ENCODE measurements at places on chromosomes 6 and 20.

- no peak for DNase-seq
Measured at GRCh38 chr6:170149681-170150589, 140.9 kb downstream of the DLL1 start.

DNA sequence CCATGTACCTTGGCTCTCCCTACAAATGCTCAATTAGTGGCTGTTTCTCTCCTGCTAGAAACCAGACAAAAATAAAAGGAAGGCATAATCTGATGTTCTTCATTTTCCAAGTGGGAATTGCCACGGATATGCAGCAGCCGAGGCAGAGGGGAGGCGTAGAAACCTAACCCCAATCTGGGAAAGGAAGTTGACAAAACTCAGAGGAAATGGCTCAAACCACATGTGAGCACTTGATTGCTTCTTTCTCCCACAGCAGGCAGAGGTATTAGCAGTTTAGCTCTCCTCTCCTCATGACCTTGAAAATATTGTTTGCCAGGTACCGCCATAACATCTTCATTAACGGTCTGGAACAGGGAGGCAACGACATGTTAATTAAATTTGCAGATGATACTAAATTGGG lies 3.8 kb upstream of the MLN start:
- DNase-seq, result no peak

DNA sequence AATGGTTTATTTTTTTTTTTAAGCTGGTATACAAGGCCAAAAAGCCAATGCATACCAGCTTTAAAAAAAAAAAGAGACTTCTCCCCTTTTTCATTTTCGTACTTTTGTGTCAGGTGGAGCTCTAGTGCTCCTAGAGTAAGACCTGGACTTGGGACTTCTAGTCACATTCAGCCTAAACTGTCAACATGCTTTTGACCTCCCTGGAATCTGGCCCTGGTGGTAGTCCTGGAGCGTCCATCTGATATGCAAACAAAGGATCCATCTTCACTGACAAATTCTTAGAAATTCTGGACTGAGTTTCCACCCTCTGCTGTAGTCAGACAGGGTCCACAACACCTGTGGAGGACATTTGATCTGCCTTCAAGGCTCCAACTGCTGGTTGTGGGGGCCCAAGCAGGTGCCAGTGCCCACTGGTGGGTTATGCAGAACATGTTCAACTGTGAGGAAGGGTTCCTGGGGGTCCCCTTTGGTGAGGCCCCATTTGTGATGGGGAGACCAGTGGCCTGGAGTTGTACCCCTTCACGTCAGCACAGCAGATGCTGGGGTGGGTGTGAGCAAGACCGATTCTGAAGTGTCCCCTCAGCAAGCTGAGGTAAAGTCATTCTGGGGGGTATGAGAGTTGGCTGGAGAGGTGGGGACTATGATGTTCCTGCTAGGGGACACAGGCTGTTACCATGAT lies 12.6 kb upstream of the PCMTD2 start:
- DNase-seq, result no peak

DNA sequence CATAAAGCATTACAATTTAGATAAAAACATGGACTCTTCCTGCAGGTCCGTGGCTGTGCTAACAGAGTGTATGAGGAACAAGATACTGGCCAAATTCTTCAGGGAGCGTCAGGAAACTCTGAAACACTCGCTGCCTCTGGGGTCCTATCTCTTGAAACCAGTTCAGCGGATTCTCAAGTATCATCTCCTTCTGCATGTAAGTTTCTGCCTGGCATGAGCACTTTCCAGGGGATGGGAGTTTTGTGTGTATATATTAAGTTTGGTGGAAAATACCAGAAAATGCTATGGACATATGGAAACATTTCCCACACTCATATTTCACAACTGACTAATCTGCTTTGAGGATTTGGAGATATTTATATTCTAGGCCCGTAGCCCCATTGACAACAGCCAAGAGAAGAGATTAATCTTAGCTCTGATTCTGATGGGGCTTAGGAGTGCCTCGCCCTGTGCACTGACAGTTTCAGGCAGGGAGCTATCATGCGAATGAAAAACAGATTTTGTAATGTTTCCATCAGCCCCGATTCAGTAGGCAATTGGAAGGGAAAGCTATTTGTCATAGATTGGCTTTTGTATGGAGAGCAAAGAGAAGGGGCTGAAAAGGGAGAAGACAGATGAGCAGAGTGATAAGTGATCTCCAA lies 64.7 kb upstream of the MTHFD1L start:
- DNase-seq, result no peak

GRCh38 chr20:36399969-36400545 lies 93.9 kb downstream of the DLGAP4 start:
- no peak for DNase-seq

DNA sequence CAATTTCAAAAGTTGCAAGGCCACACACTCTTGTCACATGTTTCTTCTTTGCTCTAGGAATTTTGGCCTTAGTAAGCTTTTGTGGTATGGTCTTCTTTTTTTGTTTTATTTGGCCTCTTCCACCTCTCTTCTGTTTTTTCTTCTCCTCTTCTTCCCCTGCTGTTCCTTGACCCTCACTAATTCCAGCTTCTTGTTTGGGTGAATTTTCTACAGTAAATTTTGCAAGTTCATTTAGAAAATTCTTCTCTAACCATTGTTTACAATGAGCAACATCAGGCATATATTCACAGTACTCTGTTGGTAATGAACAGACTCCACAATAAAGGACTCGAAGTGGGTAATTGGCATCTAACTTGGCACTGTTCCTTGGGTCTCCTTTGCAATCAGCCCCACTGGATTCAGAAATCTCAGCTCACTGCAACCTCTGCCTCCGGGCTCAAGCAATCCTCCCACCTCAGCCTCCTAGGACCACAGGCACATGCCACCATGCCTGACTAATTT lies 5.0 kb downstream of the ASIP start:
- no peak for DNase-seq

GRCh38 chr20:13212750-13213149 lies 8.3 kb upstream of the ISM1 start:
- no peak for DNase-seq

DNA sequence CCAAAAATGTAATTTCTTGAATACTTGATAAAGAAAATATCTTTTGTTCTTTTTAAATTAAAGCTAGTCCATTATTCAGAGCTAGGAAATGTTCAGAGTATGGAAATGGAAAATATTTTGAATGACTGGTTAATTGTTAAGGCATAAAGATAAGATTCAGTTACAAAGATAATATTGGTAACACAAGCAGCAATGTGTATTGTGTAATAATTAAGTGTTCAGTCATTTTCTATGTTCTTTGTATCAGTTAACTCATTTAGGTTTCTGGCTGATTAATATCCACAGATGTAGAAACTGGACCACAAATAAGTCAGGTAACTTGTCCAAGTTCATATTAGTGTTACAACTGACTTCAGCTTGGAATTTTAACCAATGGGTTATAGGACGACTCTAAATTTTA lies 442.2 kb upstream of the MANEA start:
- no peak for DNase-seq

DNA sequence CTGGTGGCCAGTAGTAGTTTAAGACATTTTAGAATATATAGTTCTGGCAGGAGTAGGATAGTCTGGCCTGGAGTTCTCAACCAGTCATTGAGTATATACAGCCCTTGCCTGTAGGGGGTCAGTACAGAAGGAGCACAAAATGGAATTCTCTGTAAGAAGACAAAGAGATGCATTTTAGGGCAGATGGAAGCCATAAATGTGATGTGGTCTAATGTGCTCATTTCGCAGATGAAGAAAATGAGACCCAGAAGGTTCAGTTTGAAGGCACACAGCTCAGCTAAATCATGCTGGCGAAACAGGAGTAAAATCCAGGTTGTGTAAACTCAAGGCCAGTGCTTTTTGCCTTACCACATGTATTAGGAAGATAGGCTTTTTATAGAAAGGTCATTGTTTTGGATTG lies 29.6 kb downstream of the QKI start:
- no peak for DNase-seq

DNA sequence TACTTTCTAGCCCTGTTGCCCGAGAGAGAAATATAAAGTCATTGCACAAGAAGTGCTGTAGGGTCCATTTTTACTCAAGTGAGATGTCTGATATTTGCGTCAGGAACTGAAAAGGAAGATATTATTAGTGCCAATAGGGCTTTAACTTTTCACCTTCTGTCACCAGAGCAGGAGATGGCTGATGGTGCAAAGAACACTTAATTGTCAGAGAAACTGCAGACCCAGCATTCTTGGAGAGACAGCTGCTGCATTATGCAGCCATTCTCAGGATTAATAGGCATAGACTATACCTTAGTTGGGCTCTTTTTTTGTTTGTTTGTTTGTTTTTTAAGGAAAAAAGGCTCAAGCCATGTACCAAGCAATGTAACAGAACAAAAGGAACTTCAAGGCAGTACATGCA lies 179.4 kb downstream of the RPS12 start:
- DNase-seq, result no peak

DNA sequence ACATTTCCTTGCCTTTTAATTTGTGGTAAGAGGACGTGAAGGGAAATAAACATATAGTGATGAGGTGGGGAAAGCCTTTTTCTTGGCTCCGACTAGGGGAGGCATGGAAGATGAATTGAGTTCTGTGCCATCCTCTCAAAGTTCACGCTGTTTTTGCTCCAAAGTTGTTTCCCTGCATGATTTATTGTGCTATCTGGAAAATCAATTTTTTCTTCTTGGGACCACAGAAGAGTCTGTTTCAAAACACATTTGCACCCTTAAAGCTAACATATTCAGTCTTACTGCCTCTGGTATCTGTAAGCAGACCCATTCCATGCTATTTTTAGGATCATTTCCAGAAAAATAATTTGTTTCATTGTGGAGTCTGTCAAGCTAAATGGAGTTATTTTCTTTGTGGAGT lies 57.6 kb upstream of the KCNG1 start:
- no peak for DNase-seq

DNA sequence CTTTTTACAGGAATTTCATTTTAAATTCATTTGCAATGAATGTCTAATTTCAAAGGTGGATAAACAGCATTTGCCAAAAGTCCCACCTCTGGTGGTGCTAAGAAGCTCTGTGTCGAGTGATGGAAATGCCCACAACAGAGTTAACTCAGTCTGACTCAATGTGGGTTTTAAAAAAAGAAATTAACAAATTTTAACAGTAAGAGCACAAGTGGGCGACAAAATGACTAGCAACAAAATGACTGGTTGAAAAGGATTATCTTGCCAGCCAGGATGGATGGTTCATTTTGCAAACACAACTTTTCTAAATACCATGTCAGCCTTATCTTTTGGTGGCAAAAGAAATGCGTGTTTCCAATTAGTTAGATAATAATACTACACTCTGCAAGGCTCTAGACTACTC lies 14.3 kb upstream of the TAGAP start:
- no peak for DNase-seq

- no peak for DNase-seq
Measured at GRCh38 chr6:74534465-74535211, 671.2 kb downstream of the COL12A1 start.

- DNase-seq, result no peak
Measured at GRCh38 chr6:146813554-146813953, 214.8 kb downstream of the ADGB start.

GRCh38 chr20:46614503-46614902 lies 36.8 kb downstream of the SLC13A3 start:
- DNase-seq, result no peak

DNA sequence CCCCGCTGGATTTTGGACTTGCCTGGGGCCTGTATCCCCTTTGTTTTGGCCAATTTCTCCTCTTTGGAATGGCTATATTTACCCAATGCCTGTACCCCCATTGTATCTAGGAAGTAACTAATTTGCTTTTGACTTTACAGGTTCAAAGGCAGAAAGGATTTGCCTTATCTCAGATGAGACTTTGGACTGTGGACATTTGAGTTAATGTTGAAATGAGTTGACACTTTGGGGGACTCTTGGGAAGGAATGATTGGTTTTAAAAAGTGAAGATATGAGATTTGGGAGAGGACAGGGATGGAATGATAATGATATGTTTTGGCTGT lies 1220.3 kb upstream of the CITED2 start:
- no peak for DNase-seq

- no peak for DNase-seq
Measured at GRCh38 chr6:169391473-169392071, 137.9 kb upstream of the THBS2 start.

GRCh38 chr6:83132121-83132520 lies 60.9 kb downstream of the PGM3 start:
- DNase-seq, result no peak

DNA sequence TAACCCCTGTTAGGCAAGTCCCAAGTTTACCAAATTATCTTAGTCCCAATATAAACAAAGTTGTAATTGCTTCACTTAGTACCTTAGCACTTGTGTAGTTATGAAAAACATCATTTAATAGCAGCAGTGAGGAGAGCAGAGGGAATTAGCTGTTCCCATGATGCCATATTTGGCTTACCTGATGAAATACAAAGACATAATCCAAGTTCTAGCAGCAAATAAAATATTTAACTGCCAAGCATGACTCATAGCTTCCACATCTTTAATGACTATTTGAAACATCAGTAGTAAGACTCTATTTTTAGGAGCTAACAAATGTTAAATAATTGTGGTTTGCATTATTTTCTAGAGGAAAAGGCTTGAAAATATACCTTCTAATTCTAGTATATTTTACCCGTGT lies 94.0 kb upstream of the MCHR2 start:
- DNase-seq, result no peak

- DNase-seq, result no peak
Measured at GRCh38 chr20:38075161-38075998, 41.8 kb downstream of the RPRD1B start.

DNA sequence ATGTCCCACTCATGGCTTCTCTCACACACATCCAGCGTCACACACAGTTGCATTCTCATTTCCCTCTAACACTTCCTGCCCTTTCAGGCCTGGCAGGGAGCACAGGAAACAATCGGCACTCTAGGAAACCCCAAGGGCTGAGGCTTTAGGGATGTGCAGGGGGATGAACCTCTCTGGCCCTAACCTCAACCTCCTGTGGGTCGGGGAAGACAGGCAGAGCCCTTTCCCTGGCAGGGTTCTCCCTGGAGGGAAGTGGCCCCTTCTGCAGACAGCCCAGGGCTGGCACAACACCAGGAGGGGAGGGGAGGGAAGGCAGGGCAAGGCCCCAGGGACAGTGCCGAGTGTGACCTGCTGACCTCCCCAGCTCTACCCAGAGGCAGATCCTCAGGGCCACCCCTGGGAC lies 2.7 kb downstream of the TEAD3 start:
- DNase-seq, result no peak

GRCh38 chr6:56642366-56643261 lies at the start of gene DST:
DST (minus strand) TSS chr6:56642889.
- no peak for DNase-seq

GRCh38 chr20:4342609-4343008 lies 327.3 kb upstream of the RNF24 start:
- no peak for DNase-seq

- no peak for DNase-seq
Measured at GRCh38 chr20:9038791-9039535, 29.9 kb upstream of the PLCB4 start.

GRCh38 chr6:2783188-2783963 lies 18.2 kb downstream of the WRNIP1 start:
- DNase-seq, result no peak

DNA sequence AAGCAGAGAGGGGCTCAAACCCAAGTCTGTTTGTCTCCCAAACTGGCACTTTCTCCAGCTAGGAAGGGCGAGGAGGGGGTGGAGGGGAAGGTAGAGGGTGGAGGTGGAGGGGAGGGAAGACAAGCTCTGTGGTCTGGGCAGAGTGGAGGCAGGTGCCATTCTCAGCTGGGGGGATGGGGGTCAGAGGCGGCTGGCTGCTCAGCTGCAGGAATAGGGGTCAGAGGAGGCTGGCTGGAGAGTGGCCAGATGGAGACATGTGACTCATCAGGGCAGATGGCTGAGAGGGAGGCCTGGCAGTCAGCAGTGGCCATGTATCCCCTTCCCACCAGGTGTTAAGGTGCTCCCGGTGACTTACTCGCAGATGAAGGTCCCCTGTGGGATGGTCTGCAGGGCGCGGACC lies 3.5 kb upstream of the SLC44A4 start:
- DNase-seq, result no peak

Data from NT2/D1 (cell line).